ENCODE measurements at places on chromosomes 11 and 22.

DNA sequence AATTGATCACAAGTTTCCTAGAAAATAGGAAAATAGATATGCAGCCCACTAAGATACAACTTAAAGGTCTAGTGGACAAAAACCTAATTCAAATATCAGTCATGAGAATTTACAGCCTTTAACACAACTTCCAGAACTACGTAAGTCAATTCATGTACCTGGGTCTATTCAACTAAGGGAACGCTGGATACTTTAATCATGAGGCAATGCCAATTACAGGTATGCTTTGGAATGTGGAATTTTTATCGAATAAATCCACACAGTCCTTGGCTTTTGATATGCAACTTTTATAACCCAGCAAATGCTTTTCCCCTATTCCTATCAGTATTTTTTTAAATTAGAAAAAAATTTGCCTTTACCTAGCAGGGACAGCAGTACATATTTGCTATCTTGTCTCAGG is 289.5 kb upstream of the FAT3 start:
- DNase-seq, result no peak

DNA sequence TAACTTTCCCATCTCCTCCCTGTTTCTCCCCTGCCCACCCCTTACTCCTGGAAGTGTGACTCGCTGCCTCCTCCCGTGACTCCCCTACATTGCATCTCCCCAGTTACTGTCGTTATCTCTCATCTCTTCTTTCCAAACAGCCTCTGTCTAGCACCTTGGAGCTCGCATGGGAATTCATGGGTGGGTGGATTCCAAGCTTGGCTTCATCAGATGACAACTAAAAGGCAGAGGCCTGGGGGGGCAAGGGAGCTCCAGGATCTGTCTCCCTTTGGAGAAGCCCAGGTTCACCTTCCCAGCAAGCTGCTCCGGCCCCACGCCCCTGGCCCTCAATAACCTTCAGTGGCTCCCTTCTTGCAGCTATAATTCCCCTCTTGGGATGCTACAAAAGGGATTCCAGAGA is 6.9 kb upstream of the CCND1 start:
- no peak for DNase-seq

GRCh38 chr11:64146036-64146955 is 19.6 kb downstream of the MACROD1 start:
- DNase-seq, result no peak

GRCh38 chr11:78926633-78927338 is 352.1 kb upstream of the NARS2 start:
- no peak for DNase-seq

DNA sequence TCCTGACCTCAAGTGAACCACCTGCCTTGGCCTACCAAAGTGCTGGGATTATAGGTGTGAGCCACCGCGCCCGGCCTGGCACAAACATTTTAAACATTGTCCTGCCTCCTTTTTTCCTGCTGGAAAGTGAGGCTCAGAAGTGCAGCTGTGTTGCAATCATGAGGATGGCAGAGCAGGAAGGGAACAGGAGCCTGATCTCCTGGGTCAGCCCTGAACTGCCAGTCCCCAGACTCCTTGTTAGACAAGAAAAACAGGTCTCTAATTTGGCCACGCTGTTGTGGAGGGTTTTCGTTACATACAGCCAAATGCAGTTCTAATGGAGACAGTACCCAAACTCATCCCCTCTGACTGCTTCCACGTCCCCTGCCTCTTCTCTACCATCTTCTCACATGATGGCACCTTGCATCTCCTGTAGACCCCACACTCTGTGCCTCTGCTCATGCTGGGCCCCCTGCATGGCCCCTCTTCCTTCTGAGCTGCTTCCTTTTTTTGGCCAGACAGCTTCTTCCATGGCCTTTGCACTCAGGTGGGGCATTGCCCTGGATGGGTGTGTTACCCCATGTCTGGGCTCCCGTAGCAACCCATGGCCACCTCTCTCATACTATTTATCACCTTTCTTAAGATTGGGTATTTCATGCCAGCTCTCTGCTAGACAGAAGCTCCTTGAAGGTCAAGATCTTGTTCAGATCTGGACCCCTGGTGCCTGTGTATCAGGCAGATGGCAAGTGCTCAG is 227.1 kb downstream of the CEP164 start:
- no peak for DNase-seq

GRCh38 chr11:69721745-69722144 is 17.9 kb upstream of the FGF19 start:
- DNase-seq, result no peak

DNA sequence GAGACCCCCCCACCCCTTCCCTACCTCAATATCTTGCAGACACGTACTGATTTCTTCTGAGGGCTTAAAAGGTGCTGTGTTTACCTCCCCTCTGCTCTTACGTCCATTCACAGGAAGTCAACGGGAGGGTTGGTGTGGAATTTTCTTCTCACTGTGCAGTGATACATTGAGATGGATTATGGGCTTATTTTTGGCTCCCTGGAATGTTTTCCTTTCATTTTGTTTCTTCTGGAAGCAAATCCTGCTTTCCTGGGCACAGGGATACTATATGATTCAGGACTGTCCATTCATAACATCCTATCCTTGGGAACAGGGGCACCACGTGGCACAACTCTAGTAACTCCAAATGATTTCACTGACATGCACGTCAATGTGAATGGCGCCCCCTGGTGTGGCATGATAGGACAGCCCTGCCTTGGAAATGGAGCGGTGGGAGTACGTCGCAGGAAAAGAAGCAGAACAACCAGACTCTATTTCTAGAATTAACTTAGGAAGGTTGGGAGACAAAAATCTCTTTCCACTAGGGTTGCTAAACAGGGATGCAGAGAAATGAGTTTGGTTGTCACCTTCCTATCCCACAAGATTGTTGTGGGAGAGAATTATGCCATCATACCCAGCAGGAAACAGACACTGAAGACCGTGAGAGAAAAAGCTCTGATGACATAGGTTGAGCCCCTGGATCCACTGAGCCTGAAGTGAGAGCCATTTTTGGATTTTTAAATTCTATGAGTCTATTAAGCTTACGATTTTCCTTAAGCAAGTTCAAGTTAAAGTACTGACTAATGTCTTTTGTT is 146.5 kb upstream of the RAG2 start:
- peak; percentile 31 for DNase-seq

- DNase-seq, result no peak
Measured at GRCh38 chr22:20567371-20567847, 60.0 kb downstream of the MED15 start.

GRCh38 chr22:26447584-26448329 is 18.7 kb downstream of the ASPHD2 start:
- no peak for DNase-seq

DNA sequence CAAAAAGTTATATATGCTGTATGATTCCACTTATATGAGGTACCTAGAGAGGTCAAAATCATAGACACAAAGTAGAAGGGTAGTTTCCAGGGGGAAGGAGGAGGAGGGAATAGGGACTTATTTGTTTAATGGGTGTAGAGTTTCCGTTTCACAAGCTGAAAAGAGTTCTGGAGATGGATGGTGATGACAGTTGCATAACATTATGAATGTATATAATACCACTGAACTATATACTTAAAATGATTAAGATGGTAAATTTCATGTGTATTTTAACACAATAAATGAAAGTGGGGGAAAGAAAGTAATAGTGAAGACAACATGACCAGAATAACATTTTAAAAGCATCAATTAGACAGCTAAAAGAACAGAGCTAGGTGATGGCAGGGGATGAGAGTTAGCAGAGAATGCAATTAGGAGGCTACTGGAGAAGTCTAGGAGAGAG is 51.2 kb downstream of the MRTFA start:
- DNase-seq, result no peak
